ENCODE measurements at places on chromosomes 3 and 15.

DNA sequence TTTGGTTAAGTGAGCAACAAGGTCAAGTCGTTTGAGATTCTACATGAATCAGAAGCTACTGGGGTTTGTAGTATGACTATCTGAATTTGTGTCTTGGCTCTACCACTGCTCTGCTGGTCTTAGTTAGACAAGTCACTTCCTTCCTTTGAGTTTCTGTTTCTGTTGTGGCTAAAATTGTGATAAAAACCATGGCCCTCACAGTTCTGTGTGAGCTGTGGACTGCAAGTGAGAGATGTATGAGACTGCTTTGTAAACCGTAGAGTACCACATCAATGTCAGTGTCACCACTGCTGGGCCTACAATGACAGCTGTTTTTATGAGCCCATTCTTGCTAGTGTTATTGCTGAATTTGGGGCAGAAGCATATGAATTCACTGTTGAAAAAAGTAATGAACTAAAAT lies 32.7 kb downstream of the RARB start:
- no peak for DNase-seq

DNA sequence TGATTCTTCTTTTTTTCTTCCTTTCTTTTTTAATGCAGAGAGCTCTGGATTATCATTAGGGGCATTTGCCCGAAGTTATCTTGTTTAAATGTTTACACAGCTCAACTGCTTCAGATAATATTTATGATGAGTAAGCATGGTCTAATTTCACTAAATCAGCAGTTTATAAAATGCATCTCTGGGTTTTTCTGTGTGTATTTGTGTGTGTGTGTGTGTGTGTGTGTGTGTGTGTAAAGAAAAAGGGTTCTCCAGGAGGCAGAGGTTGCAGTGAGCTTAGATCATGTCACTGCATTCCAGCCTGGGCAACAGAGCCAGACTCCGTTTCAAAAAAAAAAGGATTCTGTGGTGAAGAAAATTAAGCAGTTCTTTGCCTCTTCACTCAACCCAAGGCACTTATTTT lies 25.9 kb upstream of the TNFSF10 start:
- DNase-seq = no peak

DNA sequence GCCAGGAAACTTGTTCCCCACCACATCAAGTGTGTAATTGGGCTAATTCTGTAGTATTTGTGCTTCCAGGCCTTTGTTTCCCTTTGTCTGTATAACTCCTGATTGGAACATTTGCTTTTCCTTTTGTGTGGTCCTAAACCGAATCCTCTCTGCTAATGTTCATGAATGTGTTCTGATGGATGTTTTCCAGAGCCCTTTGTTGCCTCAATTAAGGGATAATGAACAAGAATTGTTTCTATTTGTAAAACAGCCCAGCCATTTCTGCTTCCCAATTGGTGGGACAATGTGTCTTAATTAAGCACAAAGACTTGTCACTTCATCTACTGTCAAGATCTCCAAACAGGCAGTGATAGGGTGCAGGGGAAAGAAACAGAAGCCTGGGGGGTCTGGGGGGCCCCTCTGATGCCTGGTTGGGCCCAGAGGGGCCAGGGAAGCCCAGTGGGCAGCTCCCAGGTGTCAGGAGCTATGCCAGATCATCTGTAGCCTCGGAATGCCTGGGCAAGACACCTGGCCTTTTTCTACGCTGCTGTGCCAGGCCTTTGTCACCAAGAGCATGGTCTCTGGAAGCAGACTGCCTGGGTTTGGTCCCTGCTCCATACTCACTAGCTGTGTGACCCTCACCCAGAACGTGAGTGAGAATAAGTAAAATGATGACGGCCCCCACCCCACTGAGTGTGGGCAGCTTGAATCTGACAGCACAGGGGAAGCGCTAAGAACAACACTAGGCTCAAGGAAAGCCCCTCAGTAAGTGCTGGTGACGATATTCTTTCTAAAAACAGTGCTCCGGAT lies 116.6 kb upstream of the PRR20G start:
- no peak for DNase-seq

DNA sequence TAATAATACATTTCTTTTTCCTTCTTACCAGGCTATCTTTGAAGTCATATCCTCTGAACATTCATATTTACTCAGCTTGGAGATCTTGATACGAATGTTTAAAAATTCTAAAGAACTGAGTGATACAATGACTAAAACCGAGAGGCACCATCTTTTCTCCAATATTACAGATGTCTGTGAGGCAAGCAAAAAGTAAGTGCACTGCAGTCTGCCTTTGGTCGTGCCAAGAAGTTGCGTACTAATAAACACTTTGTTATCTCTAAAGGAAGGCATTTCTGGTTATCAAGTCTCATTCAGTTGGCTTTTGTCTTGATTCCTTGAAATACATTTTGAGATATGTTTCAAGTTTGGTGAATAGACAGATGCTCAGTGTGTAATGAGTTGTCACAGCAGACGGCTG lies 31.6 kb downstream of the ARHGEF26 start:
- no peak for DNase-seq

DNA sequence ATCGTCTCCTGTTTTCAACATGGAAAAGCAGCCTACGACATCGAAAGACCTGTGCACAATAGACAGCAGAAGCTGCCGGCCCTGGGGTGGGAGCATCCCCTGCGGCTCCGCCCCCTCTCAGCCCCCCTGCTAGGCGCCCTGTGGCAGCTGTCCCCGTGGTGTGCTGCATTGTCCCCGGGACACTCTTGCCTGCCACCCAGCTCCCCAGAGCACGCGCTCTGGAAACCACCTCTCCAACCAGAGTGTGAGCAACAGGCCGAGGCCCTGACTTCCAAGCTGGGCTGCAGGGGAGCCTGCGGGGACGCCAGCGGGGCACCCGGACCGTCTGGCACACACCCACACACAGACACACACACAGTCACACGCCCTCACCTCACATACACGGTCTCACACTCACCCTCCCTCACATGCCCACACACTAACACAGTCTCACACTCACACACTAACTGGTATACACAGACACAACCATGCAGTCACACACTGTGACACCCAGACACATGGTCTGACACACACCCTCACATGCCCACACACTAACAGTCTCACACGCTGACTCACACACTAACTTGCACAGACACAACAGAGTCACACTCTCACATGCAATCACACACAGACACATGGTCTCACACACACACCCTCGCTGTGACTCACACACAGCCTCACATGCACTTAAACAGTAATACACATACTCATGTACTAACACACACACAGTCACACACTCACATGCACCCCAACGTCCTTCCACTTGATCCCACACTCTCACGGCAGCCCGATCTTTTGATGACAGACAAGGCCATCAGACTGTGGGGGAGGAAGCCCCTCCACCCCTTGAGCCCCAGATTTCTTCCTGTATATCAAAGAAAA lies 94.7 kb downstream of the OCA2 start:
- DNase-seq = no peak

DNA sequence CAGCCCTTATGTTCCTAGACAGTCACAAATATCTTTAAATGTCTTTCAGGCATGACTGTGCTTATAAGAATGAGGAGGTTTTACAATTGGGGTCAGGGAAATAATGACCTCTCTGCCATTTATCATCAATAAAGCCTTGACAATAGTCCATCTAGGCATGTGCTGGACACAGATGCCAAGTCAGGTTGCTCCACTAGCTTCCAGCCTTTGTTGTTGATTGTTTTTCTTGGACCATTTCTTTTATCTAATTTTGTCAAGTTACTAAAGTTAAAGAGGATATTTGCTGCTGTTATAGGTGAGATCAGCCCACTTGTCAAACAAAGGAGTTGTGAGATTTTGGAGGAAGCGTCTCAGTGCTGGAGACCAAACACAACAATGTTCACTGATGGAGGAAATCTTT lies 628.0 kb downstream of the ROBO2 start:
- DNase-seq = no peak

- DNase-seq = no peak
Measured at GRCh38 chr15:63296195-63296594, 18.8 kb downstream of the APH1B start.

DNA sequence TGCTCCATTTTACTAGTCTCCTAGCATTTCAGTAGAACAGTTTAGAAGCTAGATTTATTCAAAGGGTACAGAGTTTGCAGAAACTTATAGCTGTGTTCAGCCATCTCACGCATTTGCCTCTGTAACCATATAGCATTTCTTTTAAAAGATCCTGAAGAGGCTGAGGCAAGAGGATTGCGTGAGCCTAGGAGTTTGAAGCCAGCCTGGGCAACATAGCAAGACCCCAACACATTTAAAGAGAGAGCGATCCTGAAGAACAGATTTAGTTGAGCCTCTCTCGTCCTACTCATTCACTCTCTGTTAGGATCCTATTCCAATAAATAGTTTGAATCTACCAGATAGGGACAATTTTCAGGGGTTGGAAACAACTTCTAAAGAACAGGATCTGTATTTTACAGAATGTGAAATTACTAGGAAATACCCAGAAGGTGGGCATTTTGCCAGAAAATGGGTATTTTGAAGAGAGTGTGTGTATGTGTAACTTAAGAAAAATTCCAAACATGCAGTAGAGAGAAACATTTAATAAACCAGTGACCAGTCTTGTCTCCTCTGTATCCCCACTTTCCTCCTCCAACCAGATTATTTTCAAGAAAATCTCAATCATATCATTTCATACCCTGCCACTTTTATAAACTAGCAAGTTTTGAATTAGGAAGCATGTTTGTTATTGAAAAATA lies 4.5 kb downstream of the EIF3J start:
- no peak for DNase-seq

DNA sequence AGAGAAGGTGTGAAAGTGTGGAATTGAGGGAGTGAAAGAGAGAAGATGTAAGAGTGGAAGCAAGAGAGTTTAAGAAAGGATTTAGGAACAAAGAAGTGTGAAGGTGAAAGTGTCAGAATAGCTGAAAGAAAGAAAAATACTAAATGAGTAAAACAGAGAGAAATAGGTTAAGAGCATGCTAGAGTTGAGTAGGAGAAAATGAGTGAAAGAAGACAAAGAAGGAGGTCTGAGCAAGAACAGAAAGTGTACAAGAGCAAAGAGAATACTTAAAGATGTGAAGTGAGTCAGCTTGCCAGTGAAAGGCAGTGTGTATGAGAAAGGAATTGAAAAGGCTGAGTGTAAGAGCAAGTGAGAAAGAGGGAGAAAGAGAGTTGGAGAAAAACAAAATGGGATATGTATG lies 348.8 kb upstream of the BCHE start:
- no peak for DNase-seq

GRCh38 chr15:91970142-91970541 lies 116.6 kb downstream of the SLCO3A1 start:
- DNase-seq = peak; percentile 78

DNA sequence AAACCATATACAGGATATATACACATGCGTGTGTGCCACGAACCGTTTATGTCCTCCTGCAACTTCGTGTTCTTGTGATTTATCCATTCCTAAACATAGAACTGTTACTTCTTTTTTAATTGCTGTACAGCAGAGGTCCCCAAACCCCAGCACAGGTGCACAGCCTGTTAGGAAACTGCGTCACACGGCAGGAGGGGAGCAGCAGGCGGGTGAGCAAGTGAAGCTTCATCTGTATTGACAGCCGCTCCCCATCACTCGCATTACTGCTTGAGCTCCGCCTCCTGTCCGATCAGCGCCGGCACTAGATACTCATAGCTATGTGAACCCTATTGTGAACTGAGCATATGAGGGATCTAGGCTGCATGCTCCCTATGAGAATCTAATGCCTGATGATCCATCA lies 34.9 kb upstream of the NRROS start:
- no peak for DNase-seq

DNA sequence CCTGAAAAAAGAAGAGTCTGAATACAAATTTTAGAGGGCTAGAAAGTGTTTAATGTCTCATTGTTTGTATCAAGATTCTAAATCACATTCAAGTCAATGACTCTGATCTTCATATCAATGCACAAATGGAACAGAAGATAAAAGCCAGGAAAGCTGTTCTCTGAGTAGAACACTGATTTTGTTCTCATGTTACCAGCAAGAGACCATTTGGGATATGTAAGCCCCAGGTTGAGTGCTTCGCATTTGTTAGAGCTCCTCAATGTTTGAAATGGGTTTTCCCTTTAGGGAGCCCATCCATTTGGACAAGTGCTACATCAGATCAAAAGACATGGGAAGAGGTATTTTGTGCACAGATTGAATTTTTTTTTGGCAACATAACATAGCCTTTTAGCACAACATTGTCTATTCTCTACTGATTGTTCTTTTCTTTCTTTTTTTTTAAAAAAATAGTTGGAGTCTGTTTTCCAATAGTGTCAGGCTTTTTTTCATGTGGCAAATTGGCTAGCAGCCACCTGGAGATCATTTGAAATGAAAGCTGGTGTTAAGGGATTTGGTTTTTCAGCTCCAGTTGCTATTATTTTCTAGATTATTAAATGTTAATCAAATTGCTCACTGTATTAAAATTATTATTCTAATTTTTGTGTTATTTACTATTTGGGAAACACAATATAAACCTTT lies 74.5 kb upstream of the ZPLD1 start:
- no peak for DNase-seq

DNA sequence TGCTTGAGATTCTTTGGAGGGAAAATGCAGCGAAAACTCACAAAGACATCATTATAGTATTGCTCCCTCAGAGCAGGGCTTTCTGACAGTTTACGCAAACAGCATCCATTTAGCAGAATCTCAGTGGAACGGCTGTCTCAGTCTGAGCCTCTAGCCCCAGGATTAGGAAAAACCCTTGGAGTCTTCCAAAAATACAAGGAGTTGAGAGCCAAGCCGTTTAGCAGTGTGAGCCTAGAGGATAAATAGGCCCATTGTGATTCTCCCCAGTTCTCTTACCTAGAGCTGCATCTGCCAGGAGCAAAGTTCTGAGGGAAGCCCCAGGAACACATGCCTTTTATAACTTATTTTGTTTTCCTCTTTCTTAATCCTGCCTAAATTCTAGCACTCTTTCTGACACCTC lies 359.6 kb downstream of the NTRK3 start:
- no peak for DNase-seq

DNA sequence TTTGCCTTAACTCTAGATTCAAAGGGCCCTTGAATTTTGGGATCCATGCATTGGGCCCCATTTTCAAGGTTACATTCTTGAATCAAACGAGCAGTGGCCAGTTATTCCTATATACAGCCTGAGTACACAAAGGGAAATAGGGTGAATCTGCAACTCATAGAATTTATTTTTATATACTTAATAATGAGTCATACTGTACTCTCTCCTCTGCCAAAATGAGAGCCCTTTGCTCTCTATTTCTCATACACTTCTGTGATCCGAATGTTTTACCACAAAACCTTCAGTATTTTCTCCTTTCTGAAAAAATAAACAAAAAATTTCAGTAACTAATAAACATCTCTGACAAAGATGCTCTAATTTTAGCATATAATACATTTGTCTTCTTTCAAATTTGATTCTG lies 116.7 kb downstream of the SERPINI1 start:
- DNase-seq = no peak

- DNase-seq = no peak
Measured at GRCh38 chr3:39015418-39015817, 36.3 kb downstream of the SCN11A start.

GRCh38 chr15:50244959-50245624 lies 20.4 kb downstream of the HDC start:
- DNase-seq = no peak

- DNase-seq = no peak
Measured at GRCh38 chr15:85456798-85457197, 76.4 kb downstream of the AKAP13 start.

Measured in NCI-H446 (cell line).